RCC 7860 (cell line): ENCODE measurements at places on chromosomes 3 and 15.

DNA sequence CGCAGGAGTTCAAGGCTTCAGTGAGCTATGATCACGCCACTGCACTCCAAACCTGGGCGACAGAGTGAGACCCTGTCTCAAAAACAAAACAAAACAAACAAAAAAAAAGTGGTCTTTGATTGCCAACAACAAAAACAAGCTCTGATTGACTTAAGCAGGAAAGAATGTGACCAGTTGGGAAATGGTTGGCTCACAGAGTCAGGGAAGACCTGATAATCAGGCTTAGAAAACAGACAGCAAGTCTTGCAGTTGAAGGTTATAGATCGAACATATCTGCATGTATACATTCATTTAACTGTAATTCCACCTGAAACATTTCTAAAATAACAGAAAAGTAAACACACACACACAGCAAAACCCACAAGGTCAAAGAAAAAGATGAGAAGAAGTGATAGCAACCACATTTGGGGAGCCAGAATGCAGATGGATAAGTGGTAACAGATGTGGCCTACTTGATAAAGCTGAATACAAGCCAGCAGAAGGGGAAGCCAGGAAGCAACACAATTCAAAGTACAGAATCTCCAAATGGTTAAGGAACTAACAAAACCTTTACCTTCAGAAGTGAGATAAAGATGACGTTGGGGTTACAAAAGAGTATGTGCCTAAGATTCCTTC, 699.9 kb upstream of the ZNF385D start:
- DNase-seq = no peak

DNA sequence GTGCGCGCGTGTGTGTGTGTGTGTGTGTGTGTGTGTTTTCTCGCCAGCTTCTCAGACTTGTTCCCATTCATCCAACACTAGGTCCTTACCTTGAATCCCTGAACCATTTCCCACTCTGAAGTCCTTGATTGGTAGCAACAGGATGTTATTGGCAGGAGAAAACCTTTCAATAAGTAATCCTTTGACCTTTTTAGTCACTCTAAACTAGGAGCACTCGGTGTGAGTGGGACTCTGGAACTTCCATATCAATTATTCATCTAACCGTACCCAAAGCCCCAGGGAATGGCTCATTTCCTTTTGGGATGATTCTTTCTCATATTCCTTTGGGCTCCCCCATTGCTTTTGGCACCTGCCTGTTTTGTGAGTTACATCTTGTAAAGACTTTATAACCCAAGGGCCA, 140.2 kb upstream of the SPRED1 start:
- no peak for DNase-seq

- no peak for DNase-seq
These were observed 83.2 kb upstream of the PLSCR4 start for GRCh38 chr3:146334151-146334550.

DNA sequence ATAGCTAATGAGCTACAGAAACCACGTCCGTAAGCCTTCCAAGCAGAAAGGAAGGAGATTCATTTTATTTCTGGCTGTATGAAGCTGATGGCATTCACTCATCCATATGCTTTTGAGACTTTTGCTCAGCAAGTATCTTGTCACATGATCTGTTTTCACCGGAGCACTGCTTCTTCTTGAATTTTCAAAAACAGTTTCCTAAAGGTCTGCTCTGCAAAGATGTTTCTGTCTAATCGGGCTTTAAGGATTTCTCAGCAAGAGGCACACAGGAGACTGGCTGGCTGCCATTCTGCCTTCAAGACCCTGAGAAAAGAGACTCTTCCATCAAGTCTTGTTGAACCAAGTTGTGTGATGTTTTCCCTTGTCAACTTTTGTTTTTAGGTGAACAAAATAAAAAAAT, 289.6 kb upstream of the LYSMD4 start:
- DNase-seq = no peak

DNA sequence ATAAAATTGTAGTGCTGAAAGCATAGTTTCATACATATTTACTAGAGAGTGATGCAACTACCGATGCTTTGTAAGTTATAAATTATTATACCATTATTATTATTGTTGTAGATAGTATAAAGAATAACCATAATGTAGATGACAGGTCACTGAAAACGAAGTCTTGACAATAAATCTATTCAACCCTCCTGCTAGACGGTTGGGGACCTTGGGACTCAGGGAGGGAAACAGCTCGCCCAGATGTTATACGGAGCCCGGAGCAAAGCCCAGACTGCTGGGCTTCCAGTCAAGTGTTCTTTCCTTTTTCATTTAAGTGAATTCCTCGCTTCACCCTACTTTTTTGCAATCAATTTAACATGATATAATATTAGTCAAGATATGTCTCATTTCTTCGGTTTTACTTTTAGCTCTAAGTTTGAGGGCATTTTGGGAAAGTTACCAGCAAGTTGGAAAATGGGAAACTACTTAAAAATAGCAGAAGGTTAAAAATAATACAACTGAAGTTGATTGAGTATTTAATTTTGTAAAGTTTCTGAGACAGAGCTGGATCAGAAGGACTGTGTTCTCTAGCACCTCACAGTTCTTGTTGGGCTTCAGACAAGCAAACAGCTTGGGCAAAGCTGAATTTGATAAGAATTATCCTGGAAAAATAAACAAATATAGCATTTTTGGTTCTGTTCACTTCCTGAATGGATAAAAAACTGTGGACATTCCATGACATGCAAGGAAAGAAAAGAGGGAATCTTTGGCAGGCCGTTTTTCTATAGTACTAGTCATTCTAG, 173.4 kb upstream of the TP63 start:
- no peak for DNase-seq

DNA sequence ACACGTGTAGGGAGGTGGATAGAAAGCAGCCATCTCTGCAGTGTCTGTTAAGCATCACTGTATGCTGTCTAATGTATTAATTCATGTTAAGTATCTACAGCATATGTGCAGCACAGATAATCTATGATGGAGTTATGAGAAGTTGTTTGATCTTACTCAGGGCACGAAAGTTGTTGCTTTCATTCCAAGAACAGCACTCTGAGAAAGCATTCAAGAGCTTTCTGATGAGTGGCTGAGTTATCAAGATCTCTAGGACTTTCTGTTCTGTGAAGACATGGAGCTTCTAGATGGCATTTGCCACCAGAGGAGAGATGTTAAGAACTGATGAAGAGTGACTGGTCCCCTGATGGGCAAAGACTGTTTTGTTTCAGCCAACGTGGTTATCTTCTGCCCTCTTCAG, 22.6 kb upstream of the TPRG1 start:
- DNase-seq = no peak

DNA sequence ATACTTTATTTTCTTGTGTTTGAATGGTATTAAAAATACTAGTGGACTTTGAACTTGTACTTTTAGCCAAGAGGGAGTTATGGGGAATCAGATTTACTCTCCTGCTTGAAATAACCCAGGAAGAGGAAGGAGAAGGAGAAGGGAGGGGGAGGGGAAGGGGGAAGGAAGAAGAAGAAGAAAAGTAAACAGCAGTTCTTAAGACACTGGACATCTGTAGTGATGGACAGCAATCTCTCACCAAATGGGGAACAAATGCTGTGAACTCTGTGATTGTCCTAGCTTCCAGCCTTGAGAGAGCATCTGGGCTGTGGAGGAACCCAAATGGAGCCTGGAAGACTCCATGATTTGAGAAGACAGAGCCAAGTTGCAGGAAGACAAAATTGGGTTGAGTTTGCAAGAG, 52.0 kb downstream of the VPS8 start:
- DNase-seq = no peak

GRCh38 chr15:74451322-74451721, 9.6 kb downstream of the UBL7 start:
- no peak for DNase-seq

DNA sequence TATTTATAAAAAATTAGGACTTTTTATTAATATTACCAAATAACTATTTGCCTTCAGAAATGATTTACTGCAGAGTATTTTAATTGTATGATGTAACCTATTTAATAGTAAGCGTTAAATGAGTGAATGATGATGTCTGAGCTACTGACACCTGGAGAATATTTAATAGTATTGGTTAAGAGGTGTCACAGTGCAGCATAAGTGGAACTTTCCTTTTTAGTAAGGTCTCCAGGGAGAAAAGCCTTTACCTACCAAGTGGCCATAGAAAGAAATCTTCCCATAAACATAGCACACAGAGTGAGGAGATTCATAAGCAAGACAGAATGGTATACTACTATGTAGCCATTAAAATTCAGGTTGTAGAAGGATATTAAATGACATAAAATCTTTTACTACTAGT, 441.7 kb downstream of the TBL1XR1 start:
- no peak for DNase-seq

DNA sequence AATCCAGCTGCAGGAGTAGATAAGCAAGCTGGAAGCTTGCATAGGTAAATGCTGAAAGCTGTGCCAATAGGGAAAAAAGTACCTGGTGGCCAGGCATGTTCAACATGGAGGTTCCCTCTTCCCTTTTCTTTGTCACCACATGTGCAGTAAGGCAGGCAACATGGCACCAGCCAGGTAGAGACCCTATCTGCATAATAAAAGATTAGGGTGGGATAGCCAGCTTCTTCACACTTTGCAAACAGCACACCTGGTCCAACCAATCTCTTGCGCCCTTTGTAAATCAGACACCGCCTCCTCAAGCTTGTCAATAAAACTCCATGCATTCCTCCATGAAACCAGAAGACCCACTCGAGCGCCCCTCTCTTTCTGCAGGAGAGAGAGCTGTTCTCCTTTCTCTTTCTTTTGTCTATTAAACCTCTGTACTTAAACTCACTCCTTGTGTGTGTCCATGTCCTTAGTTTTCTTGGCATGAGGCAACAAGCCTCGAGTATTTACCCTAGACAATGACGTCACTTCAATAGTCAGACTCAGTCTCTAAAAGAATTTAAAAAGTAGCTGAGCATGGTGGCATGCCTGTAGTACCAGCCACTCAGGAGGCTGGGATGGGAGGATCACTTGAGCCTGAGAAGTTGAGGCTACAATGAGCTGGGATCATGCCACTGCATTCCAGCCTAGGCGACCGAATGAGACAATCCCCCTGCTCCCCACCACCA, 256.3 kb downstream of the SCAPER start:
- DNase-seq = no peak

DNA sequence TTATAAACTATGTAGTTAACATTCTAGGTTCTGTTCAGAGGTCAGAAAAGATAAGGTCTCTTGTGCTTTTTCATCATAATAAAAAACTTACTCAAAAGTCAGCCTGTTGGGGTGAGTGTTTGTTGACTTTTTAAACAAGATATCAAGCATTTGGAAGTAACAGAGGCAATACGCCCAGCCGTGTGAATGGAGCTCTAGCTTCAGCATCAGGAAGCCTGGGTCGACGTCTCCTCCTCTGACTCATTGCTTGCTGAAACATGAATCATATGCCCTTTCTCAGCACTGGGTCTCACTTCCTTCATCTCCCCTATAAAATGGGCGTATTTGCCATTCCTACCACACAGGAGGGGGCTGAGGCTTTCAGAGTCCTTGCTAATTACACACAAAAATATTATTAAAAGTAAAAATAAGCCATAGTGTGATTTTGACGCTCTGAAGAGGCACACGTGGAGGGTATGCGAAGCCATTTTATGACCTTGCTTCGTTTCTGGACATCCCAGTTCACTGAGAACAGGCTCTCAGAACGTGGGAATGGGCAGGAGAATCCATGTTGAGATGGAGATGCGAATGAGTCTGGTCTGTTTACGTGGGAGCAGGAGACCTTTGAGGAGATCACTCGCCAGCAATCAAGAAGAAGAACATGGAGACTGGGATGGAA, 220.8 kb upstream of the TPRG1 start:
- DNase-seq = peak; percentile 87
